ENCODE measurements at places on chromosomes 16 and 17.
A peak's percentile ranks its signal among the peaks of the same experiment; 100 is the strongest.

- DNase-seq, result no peak
Observed at GRCh38 chr17:82396601-82397435, 21.3 kb upstream of the HEXD start.

GRCh38 chr16:23182679-23183542, at the start of gene SCNN1G:
Gene SCNN1G (plus strand): TSS chr16:23182745. CDS start chr16:23186272, 3,527 bp downstream.
- no peak for DNase-seq

DNA sequence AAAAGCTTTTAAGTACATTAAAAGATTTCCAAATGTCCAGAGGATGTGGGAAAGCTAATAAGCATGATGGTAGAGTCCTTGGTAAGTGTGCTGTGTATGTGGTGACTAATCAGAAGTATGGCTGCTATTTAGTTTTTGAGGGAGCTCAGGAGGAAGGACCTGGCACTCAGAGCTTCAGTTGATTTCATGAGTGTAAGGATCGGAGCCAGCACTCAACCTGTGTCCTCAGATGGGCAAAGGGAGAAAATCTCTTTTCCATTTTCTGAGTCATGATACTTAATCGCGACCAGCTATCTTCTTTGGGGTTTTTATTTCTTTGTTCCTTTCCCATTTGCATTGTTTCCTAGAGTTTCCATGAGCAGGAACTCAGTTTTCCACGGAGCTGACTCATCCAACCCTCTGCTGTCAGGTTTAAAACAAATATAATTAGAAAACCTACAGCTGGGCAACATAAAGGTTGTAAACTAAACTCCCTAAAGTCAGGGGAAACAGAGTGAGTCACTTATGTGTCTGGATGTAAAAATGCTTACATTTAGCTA, 125.4 kb downstream of the MAP2K6 start:
- DNase-seq, result no peak

DNA sequence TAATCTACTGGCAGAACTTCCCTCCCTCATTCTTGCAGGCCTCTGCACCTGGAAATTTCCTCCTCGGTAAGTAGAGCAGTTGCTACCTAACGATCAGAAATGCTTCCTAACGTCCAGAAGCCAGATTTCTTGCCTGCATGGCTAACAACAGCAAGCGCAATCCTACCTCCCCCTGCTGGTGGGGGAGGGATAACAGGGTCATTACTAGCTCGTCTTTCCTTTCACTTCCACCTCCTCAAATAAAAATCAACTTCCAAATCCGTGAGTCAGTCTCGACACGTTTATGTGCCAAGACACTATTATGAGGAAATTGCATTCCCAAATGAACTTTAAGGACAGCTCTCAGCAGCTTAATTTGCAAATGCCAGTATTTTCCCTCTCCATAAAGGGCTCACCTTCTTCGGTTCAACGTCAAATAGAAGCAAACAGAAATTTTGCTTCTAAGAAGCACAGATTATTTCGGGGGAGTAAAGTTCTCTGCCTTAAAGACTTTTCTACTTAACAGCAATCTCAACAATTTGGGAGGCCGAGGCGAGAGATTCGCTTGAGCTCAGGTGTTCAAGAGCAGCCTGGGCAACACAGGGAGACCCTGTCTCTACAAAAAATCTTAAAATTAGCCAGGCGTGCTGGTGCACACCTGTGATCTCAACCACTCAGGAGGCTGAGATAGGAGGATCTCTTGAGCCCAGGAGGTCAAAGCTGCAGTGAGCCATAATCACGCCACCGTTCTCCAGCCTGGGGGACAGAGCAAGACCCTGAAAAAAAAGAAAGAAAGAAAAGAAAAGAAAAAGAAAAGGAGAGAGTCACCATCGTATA, 188.6 kb upstream of the PSMD7 start:
- DNase-seq, result peak; percentile 13

GRCh38 chr17:2871205-2871604, 75.0 kb downstream of the RAP1GAP2 start:
- DNase-seq, result no peak

DNA sequence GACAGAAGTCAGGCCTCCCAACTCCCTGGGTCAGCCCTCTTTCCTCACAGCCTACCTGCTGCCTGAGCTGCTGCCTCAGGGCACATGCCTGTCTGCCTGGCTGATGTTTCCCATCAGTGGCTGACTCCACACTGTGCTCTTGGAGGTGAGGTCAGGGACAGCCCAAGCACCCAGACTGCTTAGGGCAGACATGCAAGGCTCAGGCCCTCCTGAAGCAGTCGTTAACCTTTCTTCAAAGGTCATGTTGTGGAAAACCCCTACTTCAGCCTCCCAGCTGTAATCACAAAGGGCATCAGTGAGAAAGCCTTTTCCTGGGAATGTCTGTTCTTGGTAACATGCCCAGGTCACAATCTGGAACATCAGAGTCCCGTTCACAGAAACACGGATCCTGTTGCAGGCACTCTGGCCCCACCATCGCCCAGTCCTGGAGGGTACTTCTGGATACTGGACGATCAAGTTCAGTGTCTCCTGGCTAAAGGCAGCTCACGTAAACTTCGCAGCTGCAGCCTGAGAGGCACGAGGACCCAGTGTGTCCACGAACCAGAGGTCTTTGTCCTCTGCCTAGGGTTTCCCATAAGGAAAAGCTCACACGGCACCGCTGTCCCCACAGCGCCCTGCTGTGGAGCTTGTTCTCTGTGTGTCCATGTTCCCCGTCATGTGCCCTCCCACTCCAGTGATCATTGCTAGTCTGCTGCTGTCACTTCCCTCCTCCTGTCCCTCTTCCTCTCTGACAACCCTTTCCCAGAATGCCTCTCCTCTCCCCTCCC, 54.9 kb downstream of the GNAO1 start:
- DNase-seq, result no peak

DNA sequence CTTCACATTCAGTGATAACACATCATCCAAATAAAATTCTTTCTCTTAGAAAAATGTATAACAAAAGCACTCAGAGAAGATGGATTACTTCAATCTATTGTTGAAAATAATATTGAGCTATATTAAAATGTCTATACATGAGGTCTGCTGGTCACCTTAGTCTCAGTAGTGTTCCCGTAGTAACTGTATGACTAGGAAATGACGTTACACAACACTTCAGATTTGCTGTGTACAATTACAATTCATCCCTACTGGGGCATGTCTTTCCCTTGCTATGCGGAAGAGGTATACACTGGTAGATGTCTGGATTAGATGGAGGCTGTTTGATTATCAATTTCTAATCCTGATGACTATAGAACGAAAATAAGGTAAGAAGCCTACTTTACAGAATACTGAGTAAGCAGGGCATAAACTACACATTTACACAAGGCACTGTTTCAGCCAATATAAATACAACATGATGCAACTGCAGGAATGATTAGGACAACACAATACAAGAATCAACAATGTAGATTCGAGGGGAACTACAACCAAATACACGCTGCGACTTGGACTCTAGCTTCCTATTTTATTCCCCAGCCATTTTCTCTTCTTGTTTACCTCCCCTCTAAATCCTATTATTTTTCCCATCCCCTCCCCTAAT, 982.5 kb upstream of the CDH8 start:
- no peak for DNase-seq

- no peak for DNase-seq
Observed at GRCh38 chr16:66121466-66121865, 245.0 kb upstream of the CDH5 start.

GRCh38 chr16:12141073-12141951, 164.8 kb downstream of the SNX29 start:
- no peak for DNase-seq

GRCh38 chr17:82304826-82305726, 12.3 kb downstream of the CD7 start:
- no peak for DNase-seq

DNA sequence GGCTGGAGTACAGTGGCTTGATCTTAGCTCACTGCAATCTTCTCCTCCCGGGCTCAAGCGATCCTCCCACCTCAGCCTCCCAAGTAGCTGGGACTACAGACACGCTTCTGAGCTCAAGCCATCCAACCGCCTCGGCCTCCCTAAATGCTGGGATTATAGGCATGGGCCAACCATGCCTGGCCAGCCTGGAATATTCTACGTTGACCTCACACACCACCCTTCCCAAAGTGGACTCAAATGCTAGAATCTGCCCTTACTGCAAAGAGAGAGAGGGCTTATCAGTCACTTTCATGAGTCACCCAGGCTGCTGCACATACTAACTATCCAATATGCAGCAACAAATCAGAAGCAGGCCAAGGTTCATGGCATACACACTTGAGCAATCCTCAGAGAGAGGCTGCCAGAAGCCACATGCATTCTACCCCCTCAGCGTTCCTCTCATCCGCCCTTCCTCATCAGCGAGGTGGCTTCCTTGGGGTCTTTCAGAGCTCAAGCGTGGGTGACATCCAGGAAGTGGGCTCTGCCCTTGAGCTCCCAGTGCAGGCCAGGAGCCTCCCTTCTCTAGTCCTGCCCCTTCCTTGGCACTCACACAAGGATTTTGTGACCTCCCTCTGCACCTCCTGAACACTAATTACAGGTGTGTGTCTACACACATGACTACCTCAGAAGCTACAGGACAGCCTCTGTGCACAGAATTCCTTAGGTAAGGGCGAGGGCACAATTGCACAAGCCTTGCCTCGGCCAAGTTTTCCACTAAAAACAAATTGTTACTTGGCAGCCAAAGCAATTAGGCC, 24.8 kb upstream of the SIAH1 start:
- DNase-seq, result no peak
